GM12892 (cell line): ENCODE measurements at places on chromosomes 7 and 10.
A peak's percentile ranks its signal among the peaks of the same experiment; 100 is the strongest.

DNA sequence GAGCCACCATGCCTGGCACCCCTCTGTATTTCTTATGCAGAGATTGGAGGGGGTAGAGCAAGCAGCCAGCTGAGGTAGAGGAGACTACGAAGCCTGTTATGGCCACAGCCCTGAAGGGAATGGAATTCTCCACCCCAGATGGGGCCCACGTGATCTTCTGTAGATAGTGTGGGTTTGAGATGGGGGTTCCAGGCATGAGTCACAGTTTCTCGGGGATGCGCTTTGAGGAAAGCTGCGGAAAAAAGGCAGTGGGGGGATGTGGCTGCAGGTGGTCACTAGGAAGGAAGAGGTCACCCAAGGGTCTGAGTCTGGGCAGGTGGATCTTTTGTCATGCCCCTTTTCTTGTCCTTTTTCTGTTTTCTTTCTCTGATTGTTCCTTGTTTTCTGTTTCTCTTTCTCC is 11.5 kb downstream of the FAM131B start:
- no peak for DNase-seq

- DNase-seq: no peak
Measured at GRCh38 chr10:21176934-21177480, 279.9 kb upstream of the NEBL start.

DNA sequence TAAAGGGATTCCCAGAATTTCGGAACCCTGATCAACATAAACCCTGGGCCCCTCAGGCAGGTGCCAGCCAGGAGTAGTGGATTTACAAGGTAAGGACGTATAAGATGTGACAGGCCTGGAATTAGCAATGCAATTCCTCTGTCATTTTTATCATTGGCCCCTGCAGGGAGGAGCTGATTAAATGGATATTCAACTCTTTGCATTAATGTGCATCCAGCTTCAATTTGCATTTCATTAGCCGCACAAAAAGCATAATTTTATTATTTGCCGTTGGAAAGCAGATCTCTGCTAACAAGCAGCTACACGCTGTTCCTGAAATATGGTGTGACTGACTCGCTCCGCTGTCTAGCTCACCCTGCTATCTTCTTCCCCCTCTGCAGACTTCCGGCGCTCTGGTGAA is 195.8 kb downstream of the RPS24 start:
- no peak for DNase-seq

- DNase-seq: no peak
Measured at GRCh38 chr7:21544303-21544656, 1.4 kb downstream of the DNAH11 start.

DNA sequence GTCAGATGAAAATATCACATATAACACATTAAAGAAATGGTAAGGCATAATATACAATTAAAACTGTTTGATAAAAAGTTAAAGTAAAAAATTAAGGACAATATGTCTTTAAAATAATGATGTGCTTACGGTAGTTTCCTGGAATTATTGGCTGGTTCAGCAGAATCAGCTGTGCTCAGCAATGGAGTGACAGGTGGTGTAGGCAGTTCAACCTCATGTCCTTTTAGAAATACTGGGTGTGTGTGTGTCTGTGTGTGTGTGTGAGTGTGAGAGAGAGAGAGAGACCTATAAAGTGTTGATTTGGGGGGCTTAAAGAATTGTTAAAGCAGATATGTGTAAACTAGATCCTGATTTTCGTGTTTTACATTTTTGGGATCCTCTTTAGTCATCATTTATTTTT is 141.2 kb downstream of the ADAM22 start:
- DNase-seq: no peak

DNA sequence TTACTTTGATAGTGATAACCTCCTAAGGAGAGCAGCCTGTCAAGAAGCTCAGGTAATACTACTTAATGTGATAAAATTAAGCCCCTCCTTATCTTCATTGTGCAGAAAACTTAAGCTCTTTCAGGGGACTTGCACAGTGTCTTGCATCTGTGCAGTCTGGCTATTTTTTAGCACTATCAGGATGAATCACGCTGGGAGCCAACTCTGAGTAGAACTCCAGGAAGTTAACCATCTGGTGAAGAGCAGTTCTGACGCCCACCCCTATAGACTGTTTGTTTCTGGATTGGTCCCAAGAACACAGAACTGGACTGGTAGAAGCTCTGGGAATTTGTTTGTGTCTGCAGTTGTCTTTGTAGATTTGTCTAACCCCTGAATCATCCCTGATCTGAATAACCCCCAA is 41.9 kb downstream of the AGK start:
- no peak for DNase-seq

DNA sequence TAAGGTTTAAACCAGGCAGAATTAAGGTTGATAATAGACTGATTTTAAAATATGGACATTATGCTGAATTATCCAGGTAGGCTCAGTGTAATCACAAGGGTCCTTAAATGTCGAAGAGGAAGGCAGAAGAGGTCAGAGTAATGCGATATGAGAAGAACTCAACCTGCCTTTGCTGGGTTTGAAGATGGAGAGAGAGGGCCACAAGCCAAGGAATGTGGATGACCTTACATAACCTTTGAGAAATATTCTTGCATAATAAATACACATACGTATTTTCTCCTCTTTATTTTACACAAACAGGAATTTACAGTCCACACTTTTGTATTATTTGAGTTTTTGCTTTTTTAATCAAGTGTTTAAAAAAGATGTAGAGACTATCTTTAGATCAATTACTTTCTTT is 88.5 kb downstream of the ST7 start:
- DNase-seq: no peak

GRCh38 chr10:22475651-22476600 is 130.6 kb downstream of the SPAG6 start:
- peak; percentile 47 for DNase-seq

DNA sequence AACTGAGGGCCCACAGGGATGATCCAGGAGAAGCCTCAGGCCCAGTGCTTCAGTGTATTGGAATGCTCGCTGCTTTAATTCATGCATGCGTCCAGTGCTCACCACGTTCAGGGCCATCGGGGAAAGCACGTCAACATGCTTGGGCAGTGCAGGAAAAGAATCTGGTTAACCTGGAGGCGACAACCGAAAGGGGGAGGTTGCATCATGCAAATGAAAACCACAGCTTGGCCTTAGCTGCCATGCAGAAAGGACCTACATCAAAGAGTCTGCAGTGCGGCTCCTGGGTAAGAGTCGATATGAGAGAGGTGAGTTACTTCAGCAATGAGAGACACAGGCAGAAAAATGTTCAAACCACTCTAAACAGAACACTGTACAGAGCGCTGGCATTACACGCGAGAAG is 440.1 kb downstream of the KCNMA1 start:
- no peak for DNase-seq

GRCh38 chr10:75191821-75192568 is 18.6 kb upstream of the VDAC2 start:
- no peak for DNase-seq

GRCh38 chr10:51425431-51425830 is 274.0 kb downstream of the CSTF2T start:
- DNase-seq: no peak

- DNase-seq: no peak
Measured at GRCh38 chr7:55464422-55464821, 99.3 kb downstream of the LANCL2 start.

DNA sequence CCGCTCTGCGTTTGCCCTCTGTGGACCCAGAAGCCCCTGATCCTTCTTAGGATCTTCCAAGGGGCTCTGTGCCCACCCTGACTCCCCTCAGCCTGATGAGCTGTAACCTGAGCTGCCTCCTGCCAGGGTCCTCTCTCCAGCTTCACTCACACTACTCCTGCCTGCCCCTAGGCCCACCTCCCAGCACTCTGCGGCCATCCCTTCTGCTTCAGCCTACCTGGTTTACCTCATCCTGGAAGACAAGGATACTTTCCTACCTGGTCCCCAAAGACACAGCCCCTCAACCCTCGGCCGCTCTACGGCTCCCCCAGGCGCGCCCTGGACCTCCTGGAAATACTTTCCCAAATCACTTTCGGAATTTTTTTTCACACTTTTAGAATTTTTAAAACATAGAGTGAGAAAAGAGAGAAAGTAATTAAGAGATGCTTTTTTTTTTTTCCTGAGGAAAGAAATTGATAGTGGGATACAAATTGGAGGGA is 6.4 kb upstream of the ZNF862 start:
- DNase-seq: no peak

DNA sequence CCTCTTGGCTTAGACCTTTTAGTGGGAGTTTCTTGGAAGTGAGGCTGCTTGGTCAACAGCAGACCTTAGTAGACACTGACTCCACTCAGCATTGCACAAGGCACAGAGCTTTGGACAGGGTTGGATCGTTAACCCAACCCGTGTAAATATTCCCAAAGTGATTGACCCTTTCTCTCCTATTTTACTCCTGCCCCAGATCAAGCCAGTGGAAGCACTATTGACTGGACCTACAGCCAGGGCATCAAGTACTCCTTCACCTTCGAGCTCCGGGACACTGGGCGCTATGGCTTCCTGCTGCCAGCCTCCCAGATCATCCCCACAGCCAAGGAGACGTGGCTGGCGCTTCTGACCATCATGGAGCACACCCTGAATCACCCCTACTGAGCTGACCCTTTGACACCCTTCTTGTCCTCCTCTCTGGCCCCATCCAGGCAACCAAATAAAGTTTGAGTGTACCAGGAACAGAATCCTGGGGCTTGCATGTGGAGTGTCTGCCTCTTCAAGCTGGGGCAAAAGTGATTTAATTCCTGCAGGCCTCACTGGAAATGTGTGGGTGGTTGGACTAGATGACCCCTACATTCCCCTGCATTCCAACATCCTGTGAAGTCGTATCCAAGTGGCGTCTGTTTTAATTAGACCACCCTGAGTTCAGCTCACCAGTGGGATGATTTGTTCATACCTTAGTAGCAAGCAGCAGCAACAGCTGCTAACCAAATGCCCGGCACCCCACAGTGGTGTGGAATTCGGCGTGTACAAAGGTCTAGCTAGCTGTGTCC is 7.5 kb downstream of the CPA1 start:
- no peak for DNase-seq

DNA sequence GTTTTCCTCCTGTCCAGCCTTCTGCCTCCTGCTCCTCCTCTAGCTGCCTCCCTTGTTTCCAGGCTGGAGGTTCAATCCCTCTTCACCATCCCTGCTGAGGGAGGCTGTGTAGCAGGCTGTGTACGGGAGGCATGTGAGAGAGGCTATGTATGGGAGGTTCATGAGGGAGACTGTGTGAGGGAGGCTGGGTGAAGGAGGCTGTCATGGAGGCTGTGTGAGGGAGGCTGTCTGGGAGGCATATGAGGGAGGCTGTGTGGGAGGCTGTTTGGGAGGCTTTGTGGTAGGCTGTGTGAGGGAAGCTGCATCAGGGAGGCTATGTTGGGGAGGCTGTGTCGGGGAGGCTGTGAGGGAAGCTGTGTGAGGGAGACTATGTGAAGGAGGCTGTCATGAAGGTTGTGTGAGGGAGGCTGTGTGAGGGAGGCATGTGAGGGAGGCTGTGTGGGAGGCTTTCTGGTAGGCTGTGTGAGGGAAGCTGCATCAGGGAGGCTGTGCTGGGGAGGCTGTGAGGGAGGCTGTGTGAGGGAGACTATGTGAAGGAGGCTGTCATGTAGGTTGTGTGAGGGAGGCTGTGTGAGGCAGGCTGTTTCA is 123.7 kb upstream of the RNF32 start:
- no peak for DNase-seq

- no peak for DNase-seq
Measured at GRCh38 chr7:127828843-127829500, 177.0 kb downstream of the SND1 start.

- no peak for DNase-seq
Measured at GRCh38 chr10:54903745-54904144, 102.7 kb upstream of the PCDH15 start.

DNA sequence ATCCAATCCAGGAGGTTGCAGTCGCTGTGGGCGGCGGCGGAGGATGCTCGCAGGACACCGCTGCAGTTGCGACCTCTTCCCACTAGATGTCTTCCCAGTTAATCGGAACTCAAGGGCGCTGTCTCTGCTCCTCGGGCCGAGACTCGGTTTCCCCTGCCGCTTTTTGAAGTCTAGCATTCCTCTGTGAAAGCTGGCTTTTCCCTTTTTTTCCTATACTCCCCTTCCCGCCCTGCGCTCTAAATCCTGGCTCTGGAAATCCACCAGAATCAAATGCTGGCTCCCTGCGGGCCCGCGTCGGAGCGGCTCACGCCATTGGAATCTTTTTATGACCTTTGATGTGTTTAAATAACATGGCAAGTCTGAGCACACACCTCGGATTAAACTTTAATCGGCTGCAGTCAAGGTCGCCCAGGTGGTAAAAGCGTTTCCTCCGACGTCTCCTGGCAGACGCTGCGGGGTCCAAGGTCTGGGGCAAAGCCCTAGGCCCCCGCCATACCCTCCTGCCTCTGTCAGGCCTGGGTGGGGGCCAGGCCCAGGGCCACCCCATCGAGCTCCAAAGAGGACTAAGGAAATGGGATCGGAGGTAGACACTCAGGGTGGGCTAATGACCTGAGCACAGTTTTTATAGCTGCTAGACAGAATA is 10.7 kb upstream of the HOXA13 start:
- no peak for DNase-seq

- DNase-seq: no peak
Measured at GRCh38 chr10:1183701-1184100, 127.5 kb downstream of the WDR37 start.

- DNase-seq: no peak
Measured at GRCh38 chr10:24468281-24468751, 255.4 kb downstream of the ARHGAP21 start.

GRCh38 chr10:133457100-133457841 is 3.5 kb downstream of the SCART1 start:
- no peak for DNase-seq

GRCh38 chr7:158034571-158034970 is 553.1 kb downstream of the PTPRN2 start:
- DNase-seq: no peak

GRCh38 chr10:81871558-81871957 is 3.4 kb upstream of the NRG3 start:
- DNase-seq: no peak

- DNase-seq: no peak
Measured at GRCh38 chr10:75407713-75408508, 6.3 kb upstream of the ZNF503 start.

- DNase-seq: no peak
Measured at GRCh38 chr10:73922007-73922863, 11.3 kb downstream of the PLAU start.

GRCh38 chr7:28246921-28247461 is 66.4 kb upstream of the JAZF1 start:
- DNase-seq: no peak

DNA sequence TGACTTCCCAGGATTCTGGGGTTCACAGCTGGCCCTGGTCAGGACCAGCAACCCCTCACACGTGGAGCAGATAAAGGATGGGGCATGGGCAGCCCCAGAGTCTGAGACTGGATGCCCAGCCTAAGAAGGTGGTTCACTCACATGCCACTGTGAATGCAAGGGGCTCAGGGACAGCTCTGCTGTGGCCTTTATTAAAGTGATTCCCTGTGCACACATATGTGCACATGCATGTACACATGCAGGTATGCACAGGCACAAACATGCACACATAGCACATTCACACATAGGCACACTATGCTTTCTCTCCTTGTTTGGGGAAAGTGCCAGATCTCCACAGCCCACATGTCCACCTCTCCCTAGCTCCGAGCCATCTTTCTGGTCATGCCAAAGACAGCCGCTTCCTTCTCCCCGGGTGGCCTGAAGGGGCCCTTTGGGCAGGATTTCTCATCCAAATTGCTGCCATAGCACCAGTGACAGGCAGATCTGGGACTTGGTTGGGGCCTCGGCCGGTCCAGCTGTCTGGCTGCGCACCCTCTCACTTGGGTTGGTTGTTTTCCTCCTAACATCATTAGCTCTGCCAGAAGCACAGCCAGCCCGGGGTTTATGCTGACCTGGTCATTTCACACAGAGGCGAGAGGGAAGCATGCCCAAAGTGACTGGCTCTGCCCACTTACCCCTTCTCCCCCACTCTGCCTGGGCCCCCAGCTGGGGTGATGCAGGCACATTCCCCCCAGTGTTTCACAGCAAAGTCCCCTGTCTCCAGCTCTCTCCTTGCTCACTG is 1.4 kb downstream of the GCK start:
- no peak for DNase-seq
